ENCODE measurements at places on chromosomes 12 and 14. TPM values are rescaled to one million over a fixed set of nuclear protein-coding genes. Genes with fewer than 3 reads are reported as not detected.
A peak's percentile ranks its signal among the peaks of the same experiment; 100 is the strongest.

Gene MYF6
- total RNA-seq, result not detected

DNA sequence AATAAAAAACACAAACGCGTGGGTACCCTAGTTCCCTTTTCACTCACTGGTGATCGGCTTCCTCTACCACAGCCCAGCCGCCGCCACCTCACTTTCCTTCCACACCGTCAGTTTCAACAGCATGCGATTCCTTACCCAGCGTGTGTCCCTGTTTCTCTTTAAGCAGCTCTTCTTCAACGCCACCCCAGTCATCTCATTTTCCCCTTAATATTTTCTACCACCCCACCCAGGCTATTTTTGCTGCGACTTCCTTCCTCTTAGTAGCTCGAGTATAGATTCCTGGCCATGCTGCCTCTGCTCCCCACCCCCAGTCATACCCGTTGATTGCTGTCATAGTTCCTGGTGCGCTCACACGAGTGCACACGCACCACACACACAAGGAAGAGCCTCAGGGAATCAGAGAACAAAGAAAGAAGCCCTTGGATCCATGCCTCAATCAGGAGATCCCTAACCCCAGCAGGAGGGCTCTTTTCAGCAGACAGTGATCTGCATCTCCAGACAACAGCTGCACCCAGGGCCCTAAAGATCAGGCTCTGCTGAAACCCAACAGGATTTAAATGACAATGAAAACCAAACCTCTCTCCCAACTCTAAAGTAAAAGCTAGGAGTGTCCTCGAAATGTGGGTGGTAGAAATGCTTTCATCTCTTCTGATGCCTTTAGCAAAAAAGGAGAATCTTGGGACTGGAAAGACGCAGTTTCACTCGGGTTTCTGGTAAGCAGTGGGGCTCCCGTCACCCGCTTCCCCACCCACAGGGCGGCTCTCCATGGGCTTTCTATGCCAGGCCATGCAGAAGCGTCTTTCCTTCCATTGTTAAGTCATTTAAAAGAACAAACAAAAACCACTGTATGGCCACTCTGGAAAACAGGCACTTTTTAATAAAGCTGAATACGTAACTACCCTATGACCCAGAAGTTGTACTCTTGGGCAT is 23.8 kb downstream of the VPS37B start:
- peaks cover 35% of the 10 kb centered on the region for H3K36me3 ChIP-seq
- peak overlapping the region; percentile 64 for H3K27ac ChIP-seq
- peak overlapping the region; percentile 50 for H3K4me3 ChIP-seq
- no peaks in the 10 kb centered on the region for H3K27me3 ChIP-seq
- peaks cover 51% of the 10 kb centered on the region for H3K4me1 ChIP-seq

DNA sequence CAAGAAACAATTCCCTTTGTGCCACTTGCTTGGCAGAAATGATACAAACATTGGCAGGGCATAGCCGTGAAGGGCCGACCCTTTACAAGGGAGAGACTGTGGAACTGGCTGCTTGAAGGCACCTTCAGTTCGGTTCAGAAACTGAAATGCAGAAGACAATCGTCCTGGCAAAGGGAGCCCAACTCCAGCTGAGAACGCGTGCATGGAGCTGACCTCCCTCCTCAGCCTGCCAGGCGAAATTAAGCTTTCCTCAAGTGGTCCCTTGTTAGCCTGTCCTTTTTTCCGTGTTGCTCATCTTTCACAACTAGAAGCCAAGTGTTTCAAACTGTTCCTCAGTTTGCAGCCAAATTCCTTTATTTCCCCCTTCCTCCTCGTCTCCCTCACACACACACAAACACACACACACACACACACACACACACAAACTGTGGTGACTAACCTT is 8.1 kb downstream of the LGR5 start:
- no peak for DNase-seq
- H3K27me3 ChIP-seq, result no peaks in the 10 kb centered on the region
- no peaks in the 10 kb centered on the region for H3K36me3 ChIP-seq
- no peaks in the 10 kb centered on the region for H3K4me1 ChIP-seq

Gene KRT82
- not detected for total RNA-seq

Gene CD9
- total RNA-seq, result 7.5 TPM

DNA sequence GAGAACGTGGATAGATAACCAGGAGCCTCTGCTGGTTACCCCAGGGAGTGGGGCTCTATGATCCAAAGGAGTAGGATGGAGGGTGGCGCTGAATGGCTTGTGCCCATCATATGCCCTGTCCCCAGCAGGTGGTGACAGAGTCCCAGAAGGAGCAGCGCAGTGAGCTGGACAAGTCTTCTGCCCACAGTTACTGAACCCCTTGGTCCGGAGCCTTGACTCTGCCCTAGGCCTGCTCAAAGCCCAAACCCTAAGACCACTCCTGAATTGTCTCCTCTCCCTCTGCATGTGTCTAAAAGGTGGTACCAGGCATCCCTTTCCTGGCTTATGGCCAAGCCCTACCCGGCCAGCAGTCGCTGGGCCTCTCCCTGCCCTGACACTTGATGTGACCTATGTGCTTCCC is 3.2 kb downstream of the PRPH start:
- no peaks in the 10 kb centered on the region for H3K36me3 ChIP-seq
- DNase-seq, result no peak
- H3K27me3 ChIP-seq, result no peaks in the 10 kb centered on the region
- peaks cover 11% of the 10 kb centered on the region for H3K4me1 ChIP-seq
- H3K27ac ChIP-seq, result no peak overlapping the region

Gene TMEM229B
- total RNA-seq, result 32.2 TPM

- H3K27ac ChIP-seq, result no peak overlapping the region
- no peaks in the 10 kb centered on the region for H3K4me1 ChIP-seq
- H3K27me3 ChIP-seq, result no peaks in the 10 kb centered on the region
Measured at GRCh38 chr14:69844171-69844570, 35.0 kb upstream of the SMOC1 start.

Gene ASPG
- not detected for total RNA-seq

Gene GALNT8
- total RNA-seq, result 0.46 TPM

Gene BICDL1
- total RNA-seq, result 143 TPM

GRCh38 chr12:52223406-52224039 is 9.5 kb upstream of the KRT7 start:
- no peaks in the 10 kb centered on the region for H3K36me3 ChIP-seq
- no peak overlapping the region for H3K4me3 ChIP-seq
- H3K27ac ChIP-seq, result no peak overlapping the region
- no peaks in the 10 kb centered on the region for H3K4me1 ChIP-seq
- no peaks in the 10 kb centered on the region for H3K27me3 ChIP-seq
- DNase-seq, result no peak

DNA sequence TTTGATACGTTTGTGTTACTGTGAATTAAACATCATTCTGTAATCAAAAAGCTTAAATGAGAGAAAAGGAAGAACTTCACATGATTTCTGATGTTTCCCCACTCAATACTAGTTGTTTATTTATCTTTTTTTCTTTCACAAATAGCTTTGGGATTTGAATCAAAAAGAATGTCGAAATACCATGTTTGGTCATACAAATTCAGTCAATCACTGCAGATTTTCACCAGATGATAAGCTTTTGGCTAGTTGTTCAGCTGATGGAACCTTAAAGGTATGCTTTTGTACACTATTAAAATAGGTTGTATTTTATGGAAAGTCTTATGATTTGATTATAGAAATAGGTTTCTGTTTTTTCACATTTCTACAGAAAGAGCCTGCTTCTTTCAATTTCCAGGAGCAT is 41.5 kb downstream of the APAF1 start:
- no peak for DNase-seq
- H3K4me1 ChIP-seq, result no peaks in the 10 kb centered on the region
- H3K27ac ChIP-seq, result no peak overlapping the region
- no peak overlapping the region for H3K4me3 ChIP-seq

DNA sequence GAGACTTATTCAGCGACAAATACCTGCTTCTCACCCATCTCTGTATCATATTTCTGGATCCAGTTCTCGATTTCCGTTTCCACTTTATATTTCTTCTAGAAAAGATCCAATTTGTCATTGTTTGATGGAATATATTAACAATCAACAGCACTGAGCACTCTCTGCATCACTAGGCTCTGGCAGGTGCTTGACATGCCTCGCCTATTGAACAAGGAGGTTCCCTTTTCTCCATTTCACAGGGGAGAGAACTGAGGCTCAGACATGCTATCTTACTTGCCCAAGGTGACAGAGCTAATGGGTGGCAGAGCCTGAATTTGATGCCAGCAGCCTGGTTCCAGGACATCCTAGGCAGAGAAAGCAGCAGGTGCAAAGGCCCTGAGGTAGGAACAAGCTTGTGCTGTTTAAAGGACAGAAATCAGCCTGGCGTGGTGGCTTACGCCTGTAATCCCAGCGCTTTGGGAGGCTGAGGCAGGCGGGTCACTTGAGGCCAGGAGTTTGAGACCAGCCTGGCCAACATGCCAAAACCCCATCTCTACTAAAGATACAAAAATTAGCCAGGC is 12.1 kb downstream of the RITA1 start:
- H3K36me3 ChIP-seq, result no peaks in the 10 kb centered on the region
- no peak overlapping the region for H3K4me3 ChIP-seq
- no peak for DNase-seq
- no peaks in the 10 kb centered on the region for H3K4me1 ChIP-seq
- no peak overlapping the region for H3K27ac ChIP-seq

DNA sequence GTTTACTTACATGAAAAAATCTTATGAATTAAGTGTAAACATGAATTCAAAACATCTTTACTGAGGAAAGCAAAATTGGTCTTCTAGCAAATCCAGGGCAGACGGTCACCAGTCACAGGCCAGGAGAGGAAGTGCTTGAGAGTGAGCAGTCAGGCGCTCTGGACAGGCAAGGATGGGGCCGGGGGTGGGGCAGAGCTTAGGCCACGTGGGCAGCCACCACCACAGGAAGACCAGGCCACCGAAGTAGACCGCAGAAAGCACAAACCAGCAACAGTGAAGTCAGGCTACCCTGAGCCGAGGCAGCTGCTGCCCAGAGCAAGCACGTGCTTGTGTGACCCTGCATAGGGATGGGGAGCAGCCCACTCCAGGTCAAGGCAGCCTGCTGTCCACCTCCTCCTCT is 33.5 kb downstream of the SLC6A12 start:
- no peaks in the 10 kb centered on the region for H3K36me3 ChIP-seq
- H3K27me3 ChIP-seq, result no peaks in the 10 kb centered on the region
- H3K27ac ChIP-seq, result no peak overlapping the region

- no peaks in the 10 kb centered on the region for H3K4me1 ChIP-seq
- no peak overlapping the region for H3K27ac ChIP-seq
- no peak for DNase-seq
- no peaks in the 10 kb centered on the region for H3K27me3 ChIP-seq
- H3K4me3 ChIP-seq, result no peak overlapping the region
- H3K36me3 ChIP-seq, result no peaks in the 10 kb centered on the region
Measured at GRCh38 chr14:100714258-100714892, 12.3 kb upstream of the DLK1 start.

- H3K36me3 ChIP-seq, result no peaks in the 10 kb centered on the region
- H3K4me3 ChIP-seq, result no peak overlapping the region
- no peaks in the 10 kb centered on the region for H3K4me1 ChIP-seq
- DNase-seq, result no peak
- no peaks in the 10 kb centered on the region for H3K27me3 ChIP-seq
Measured at GRCh38 chr12:103415681-103416080, 80.1 kb downstream of the C12orf42 start.

GRCh38 chr14:26965490-26965889 is 367.7 kb upstream of the NOVA1 start:
- no peak overlapping the region for H3K27ac ChIP-seq
- no peaks in the 10 kb centered on the region for H3K27me3 ChIP-seq
- H3K4me1 ChIP-seq, result no peaks in the 10 kb centered on the region
- no peak overlapping the region for H3K4me3 ChIP-seq

DNA sequence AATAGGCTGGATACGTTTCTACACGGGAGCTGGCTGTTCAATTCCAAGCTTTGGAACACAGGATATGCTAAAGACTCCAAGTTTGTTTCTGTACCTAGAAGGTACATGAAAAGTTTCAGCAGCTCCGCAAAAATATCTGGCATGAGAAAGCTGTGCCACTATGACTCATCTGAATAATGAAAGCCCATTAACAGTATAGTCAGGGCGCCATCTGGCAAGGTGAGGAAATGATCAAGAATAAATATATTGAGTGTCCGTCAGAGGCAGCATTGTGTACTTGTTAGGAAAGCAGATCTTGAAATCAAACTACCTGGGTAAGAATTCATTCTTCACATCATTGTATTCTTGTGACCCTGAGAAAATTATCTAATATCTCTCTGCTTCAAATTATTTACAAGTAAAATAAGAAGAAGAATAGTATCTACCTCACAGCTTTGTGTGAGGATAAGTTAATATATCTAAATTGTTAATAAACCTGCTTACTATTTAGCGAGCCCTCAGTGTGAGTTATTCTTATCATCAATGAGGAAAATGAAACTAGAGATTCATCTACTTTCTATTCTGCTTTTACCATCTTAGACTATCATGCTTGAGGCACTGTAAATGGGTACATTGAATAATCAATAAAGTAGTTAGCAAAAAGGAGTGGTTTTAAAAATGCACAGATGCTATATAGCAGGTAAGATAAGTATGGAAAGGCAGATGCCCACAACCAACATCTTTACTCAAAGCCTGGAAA is 53.5 kb downstream of the FSCB start:
- DNase-seq, result no peak
- no peak overlapping the region for H3K4me3 ChIP-seq
- H3K4me1 ChIP-seq, result no peaks in the 10 kb centered on the region
- no peaks in the 10 kb centered on the region for H3K36me3 ChIP-seq
- H3K27me3 ChIP-seq, result no peaks in the 10 kb centered on the region

GRCh38 chr12:89544681-89545184 is 18.9 kb upstream of the POC1B start:
- H3K36me3 ChIP-seq, result no peaks in the 10 kb centered on the region
- H3K4me1 ChIP-seq, result no peaks in the 10 kb centered on the region
- no peaks in the 10 kb centered on the region for H3K27me3 ChIP-seq

Gene CISTR
- not detected for total RNA-seq

GRCh38 chr12:90854136-90854689 is 100.8 kb downstream of the CCER1 start:
- no peaks in the 10 kb centered on the region for H3K27me3 ChIP-seq
- no peak overlapping the region for H3K4me3 ChIP-seq
- no peaks in the 10 kb centered on the region for H3K36me3 ChIP-seq
- H3K27ac ChIP-seq, result no peak overlapping the region
- DNase-seq, result no peak

Gene KLRB1
- total RNA-seq, result 2.7 TPM

- no peaks in the 10 kb centered on the region for H3K27me3 ChIP-seq
- no peak for DNase-seq
- no peak overlapping the region for H3K4me3 ChIP-seq
- no peak overlapping the region for H3K27ac ChIP-seq
- H3K36me3 ChIP-seq, result no peaks in the 10 kb centered on the region
- H3K4me1 ChIP-seq, result no peaks in the 10 kb centered on the region
Measured at GRCh38 chr14:55699131-55700057, 119.4 kb downstream of the KTN1 start.

GRCh38 chr14:93009471-93010129 is 86.7 kb downstream of the CHGA start:
- no peaks in the 10 kb centered on the region for H3K36me3 ChIP-seq
- no peaks in the 10 kb centered on the region for H3K4me1 ChIP-seq

Gene FGF23
- total RNA-seq, result not detected

All from naive thymus-derived CD4-positive, alpha-beta T cell (primary cell).